ENCODE measurements at places on chromosomes 13 and 19.

- no peak for DNase-seq
These were observed 29.4 kb upstream of the GTF3A start for GRCh38 chr13:27395007-27395510.

- peak; percentile 86 for DNase-seq
These were observed at the start of gene CD79A for GRCh38 chr19:41876847-41877832. Gene CD79A, plus strand, starts transcription at chr19:41877279. Its CDS starts 26 bp downstream, at chr19:41877305.

- DNase-seq, result no peak
These were observed 3.2 kb downstream of the STX10 start for GRCh38 chr19:13146763-13147563.

- DNase-seq, result no peak
These were observed 4.9 kb downstream of the REX1BD start for GRCh38 chr19:18593367-18594095.

- no peak for DNase-seq
These were observed 865.4 kb downstream of the SLITRK6 start for GRCh38 chr13:84933797-84934196.

DNA sequence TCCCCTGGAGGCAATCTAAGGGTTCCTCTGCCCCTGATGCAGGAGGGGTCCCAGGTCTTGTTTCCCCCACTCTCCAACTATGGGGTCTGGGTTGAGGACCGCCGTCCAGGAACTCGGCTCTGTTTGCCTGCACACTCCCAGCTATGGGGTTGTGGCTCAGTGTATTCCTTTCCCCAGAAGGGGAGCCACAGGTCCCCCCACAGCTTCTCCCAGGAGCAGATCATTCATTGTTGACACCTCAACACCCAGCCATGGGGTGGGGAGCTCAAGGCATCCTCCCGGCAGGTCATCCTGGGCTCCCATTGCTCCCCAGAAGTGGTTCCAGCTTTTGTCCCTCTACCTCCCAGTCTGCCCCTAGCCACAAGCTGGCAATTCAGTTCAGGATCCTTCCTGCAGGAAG is 975 bp downstream of the ZNF358 start:
- DNase-seq, result no peak

DNA sequence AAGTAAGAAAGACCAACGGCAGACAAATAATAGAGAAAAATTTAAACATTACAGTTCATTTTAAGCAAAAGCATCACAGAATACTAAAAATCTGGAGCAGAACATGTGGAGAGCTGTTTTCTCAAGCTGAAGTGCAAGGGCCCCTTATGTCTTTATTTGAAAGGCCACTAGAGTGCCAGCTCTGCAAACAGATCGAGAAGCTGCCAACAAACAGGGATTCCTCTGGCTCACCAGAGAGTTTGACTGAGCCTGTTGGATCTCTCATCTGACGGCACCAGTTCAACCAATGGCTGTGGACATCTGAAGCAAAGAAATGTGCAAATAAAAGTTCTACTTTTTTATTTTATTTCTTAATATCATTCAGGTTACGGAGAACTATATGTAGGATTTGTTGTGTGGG is 119.7 kb downstream of the COL4A2 start:
- DNase-seq, result no peak

DNA sequence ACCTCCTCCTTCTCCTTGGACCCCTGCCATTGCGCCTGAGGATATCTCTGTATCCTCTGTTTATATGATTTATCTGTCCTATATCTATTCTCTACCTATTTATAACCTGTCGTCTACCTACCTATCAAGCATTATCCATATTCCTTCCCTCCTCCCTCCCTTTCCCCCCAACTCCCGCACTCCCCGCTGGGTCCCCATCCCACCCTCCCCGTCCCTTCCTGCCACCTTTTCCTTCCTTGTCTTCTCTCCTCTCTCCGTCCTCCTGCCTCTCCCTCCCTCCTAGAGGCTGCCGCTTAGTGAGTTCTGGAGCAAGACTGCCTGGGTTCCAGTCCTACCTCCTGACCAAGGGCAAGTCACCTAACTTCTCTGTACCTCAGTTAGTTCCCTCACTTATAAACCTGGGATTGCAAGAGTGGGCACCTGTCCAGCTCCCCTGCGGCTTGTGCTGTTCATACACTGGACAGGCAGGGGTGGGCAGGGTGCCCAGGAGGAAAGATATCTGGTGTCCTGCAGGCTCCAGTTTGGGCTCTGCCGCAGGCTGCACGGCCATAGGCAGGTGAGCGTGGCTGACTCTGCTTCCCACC is 16.1 kb downstream of the TTYH1 start:
- DNase-seq, result no peak

GRCh38 chr13:111119966-111120365 is 4.9 kb downstream of the ARHGEF7 start:
- no peak for DNase-seq

DNA sequence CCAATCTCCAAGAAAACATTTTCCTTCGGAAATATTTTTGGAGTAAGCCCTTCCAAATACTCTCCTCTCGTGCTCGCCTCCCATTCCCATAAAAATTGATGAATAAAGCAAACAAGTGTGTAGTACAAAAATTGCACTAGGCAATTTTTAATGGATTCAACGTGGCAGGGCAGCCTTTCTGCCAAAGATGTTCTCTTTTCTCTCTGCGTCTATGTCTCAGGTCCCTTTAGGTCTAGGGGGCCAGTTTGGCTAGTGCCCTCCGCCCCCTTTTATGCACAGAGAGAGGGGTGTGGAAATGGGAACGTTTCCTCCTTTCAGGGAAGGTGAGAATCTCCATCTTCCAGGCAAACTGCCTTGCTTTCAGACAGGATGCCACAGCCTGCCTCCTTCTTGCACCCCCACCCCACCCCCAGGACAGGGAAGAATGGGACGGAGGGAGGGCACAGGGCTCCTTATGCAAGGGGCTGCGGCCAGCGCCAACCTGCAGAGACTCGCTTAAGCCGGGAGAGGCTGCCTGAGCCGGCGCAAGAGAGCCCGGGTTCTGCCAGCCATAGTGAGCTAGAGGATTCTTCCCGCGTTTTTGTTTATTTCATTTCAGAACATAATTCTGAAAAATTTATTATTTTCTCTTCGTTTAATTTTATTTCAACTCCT is 2.7 kb upstream of the ZIC2 start:
- DNase-seq, result no peak

DNA sequence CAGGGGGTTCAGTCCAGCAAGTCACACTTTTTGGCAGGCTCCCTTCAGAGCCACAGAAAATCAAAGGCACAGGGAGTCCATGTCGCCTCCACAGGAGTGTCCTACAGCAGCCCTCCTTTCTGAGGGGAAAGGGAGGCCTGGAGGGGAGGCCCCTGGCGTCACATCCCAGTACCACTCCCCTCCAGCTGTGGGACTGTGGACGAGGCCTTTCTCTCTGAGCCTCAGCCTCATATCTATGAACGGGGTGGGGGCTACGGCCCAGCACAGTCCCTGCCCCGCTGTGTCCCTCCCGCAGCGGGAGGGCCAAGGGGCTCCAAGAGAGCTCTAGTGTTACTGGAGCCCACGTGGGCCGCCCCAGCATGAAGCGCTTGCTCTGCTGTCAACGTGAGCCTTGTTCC is 23.8 kb downstream of the PEPD start:
- no peak for DNase-seq

DNA sequence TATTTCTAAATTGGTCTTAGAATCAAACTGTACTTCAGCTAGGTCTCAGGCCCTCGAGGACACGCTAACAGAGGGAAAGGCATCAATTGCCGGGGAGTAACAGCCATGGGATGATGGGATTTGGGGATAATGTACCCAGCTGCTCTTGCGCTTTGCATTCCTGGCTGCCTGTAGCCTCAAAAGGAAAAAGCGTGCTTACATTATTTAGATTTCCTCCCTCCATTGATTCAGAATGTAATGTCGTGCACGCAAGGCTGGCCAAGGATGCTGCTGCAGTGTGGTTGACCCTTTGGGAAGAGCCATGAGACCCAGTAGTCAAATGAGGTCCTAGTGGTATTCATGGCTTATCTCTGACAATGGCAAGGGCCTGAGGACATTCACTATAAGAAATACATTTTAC is 95.1 kb downstream of the SLC7A1 start:
- DNase-seq, result no peak

- DNase-seq, result no peak
These were observed 15.9 kb downstream of the NHLRC3 start for GRCh38 chr13:39054112-39054511.

DNA sequence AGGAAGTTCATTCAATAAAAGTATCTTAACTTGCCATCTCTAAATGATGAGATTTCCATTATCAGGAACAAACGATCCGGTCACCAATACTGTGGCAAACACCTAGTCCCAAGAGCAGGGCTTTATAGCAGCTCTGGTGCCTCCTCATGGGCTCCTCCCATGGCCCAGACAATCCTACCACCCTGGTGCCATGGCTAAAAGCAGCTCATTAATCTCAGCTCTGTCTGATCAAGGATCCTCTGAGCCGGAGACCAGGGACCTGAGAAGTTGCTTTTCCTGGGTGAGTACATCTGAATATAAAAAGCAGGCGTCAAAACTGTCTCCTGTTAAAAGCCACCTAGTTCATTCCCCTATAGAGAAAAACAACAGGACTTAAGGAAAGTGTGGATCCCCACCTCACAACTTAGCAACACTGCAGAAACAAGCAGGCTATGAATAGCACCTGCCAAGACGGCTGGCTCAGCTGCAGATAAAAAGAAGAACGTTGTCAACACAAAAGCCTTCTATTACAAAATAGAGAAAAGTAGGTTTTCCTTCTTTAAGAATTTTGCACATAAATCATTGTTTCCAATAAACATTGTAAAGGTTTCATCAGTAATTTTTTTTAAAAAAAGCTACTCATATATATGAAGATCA is 30.3 kb downstream of the TSHZ3 start:
- DNase-seq, result no peak

DNA sequence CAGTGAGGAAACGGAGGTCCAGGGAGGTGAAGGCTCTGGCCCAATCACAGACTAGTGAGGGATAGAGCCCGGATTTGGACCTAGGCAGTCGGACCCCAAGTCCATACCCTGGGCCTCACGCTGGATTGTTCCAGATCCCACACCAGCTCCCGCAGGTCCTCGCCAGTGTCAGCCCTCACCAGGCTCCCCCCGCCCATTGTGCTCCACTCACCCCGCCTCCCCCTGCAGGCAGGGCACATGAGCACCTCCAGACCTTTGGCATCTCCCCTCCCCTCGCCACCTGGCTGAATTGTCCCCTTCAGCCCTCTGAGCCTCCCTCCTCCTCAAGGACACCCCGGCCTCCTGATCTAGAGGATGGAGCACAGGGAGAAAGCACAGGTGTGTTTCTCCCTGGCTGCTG is 152.4 kb downstream of the KATNAL1 start:
- DNase-seq, result no peak

DNA sequence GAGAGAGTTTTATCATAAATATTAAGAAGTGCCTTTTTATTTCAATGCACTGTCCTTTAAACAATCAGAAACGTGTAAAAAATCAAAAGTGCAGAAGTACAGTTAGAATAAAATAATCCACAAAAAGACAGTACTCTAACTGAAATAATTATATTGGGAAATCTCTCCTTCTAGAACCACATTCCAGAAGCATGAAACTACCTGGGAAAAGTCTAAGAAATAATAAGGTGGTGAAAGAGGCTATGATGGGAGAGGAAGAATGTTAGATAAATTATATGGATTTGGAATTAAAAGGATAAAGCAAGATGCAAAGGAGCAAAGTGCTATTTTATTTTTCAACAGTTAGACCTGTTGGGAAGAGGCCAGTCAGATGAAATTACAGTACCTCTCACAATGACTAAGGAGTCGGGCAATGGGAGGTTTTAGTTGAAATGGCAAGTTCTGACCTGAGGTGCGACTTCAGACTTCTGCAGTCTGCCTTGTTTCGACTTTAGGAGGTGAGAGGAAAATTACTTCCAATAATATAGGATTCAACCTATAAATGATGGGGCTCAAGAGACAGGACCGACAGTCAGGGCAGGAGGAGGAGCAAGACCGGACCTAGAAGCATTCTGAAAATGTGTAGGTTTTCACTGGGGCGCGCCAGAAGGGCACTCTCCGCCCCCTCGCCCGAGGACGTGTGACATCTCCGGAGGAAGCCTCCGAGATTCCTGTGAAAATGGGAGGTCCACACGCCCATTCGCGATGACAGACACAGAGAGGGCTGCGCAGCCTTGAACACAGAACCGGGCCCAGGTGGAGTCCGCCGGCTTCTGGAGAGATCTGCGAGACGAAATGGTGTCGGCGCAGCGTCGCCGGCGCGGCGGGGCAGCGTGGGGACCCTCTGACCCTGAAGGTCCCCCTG is 717 bp downstream of the SPRYD7 start:
- no peak for DNase-seq

DNA sequence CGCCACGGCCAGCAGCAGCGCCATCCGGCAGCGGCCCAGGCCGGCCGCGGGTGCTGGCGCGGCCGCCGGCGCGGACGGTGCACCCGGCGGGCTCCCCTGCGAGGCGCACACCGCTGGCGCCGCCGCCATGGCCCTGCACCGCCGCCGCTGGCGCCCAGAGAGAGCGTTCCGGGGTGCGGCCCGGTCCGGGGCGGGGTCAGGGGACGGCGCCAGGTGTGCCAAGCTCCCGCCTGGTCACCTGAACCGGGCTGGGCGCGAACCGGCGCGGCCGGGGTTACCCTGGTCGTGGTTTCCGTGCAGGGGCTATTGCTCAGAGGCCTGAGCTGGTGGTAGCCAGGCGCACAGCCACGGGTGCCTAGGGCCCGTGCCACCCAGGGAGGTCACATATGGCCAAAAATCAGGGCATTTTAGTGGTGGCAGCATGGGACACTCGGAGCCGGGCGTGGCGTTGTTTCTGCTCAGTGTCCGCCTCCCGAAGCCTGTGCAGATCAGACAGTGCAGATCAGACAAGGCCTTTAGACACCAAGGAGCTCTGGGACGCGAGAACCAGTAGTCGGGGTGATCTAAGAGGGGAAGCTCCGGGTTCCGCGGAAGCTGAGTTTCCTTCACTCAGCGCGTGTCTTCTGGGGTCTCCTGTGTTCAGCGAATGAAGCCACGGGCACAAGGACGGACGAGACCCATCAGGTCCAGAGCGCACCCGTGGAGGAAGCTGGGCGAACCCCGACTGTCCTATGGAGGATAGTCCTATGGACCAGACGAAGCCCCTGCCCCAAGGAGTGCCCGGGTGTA is at the start of gene TMEM238:
TMEM238 (minus strand) TSS at position 162 of the 789 bp plus-strand sequence; CDS start at position 129, 33 bp downstream.
- peak; percentile 58 for DNase-seq

GRCh38 chr19:19262190-19263057 is 10.7 kb downstream of the TM6SF2 start:
- no peak for DNase-seq

GRCh38 chr13:100753376-100753775 is 78.8 kb upstream of the TMTC4 start:
- DNase-seq, result no peak

GRCh38 chr19:6802336-6803035 is 30.0 kb downstream of the VAV1 start:
- peak; percentile 64 for DNase-seq

- DNase-seq, result no peak
These were observed 189.0 kb upstream of the KLHL1 start for GRCh38 chr13:70297189-70297616.
